A549 treated with ZK216348 at 1 μM for 4 hours (cell line): ENCODE measurements at places on chromosomes 5 and 9. TPM values are rescaled to one million over a fixed set of nuclear protein-coding genes. Genes with fewer than 3 reads are reported as not detected.

LHX6 gene
- total RNA-seq, result 0.57 to 1.3 TPM (median 1.2 TPM) in 5 replicates

TNFSF15 gene
- total RNA-seq, result 0.05 to 0.25 TPM (median 0.16 TPM) in 5 replicates

ARL10 gene
- 0.02 to 1.2 TPM (median 0.10 TPM) in 5 replicates for total RNA-seq

DTWD2 gene
- 0.87 to 1.9 TPM (median 1.5 TPM) in 5 replicates for total RNA-seq

EPB41L4A gene
- 1.7 to 2.8 TPM (median 2.4 TPM) in 5 replicates for total RNA-seq

SEMA5A gene
- not detected in 5 replicates for total RNA-seq

OSMR gene
- total RNA-seq, result 49.0 to 77.8 TPM (median 68.1 TPM) in 5 replicates

RANBP3L gene
- 0.06 TPM in 1 of 5 replicates, not detected in the others for total RNA-seq

ZBED3 gene
- total RNA-seq, result 3.0 to 4.5 TPM (median 3.7 TPM) in 5 replicates

NMUR2 gene
- 0.11 to 0.13 TPM (median 0.11 TPM) in 4 of 5 replicates, not detected in the other for total RNA-seq

EIF4E1B gene
- total RNA-seq, result not detected in 5 replicates

RNF183 gene
- not detected in 5 replicates for total RNA-seq

SREK1IP1 gene
- 6.3 to 8.7 TPM (median 8.1 TPM) in 5 replicates for total RNA-seq

DNAJC21 gene
- 27.3 to 37.7 TPM (median 27.8 TPM) in 5 replicates for total RNA-seq

KIF12 gene
- 0.97 to 2.3 TPM (median 1.6 TPM) in 5 replicates for total RNA-seq

PCDHGA11 gene
- 0.05 to 0.07 TPM in 2 of 5 replicates, not detected in the others for total RNA-seq

PTGDS gene
- 0.33 to 0.56 TPM (median 0.45 TPM) in 4 of 5 replicates, not detected in the other for total RNA-seq

GRIA1 gene
- total RNA-seq, result not detected in 5 replicates

LIFR gene
- 3.1 to 8.2 TPM (median 6.1 TPM) in 5 replicates for total RNA-seq

NSG2 gene
- not detected in 5 replicates for total RNA-seq

FRMD3 gene
- total RNA-seq, result 3.1 to 5.5 TPM (median 4.2 TPM) in 5 replicates

ZFP2 gene
- not detected in 5 replicates for total RNA-seq

RAB3C gene
- total RNA-seq, result not detected in 5 replicates

PCA3 gene
- total RNA-seq, result not detected in 5 replicates

ECSCR gene
- total RNA-seq, result not detected in 5 replicates

FAT2 gene
- 0.02 TPM in 1 of 5 replicates, not detected in the others for total RNA-seq

PCDHA13 gene
- 0.06 to 0.11 TPM (median 0.08 TPM) in 3 of 5 replicates, not detected in the others for total RNA-seq

GRXCR2 gene
- not detected in 5 replicates for total RNA-seq

SLC22A4 gene
- total RNA-seq, result 2.9 to 5.7 TPM (median 4.5 TPM) in 5 replicates

ECM2 gene
- 0.09 to 0.19 TPM (median 0.15 TPM) in 4 of 5 replicates, not detected in the other for total RNA-seq

NKD2 gene
- total RNA-seq, result 12.5 to 20.1 TPM (median 19.8 TPM) in 5 replicates

PCDHB14 gene
- total RNA-seq, result 0.11 to 0.13 TPM in 2 of 5 replicates, not detected in the others

ANKRD18A gene
- total RNA-seq, result 8.2 to 12.4 TPM (median 10.0 TPM) in 5 replicates

GPX3 gene
- total RNA-seq, result 12.1 to 20.9 TPM (median 17.2 TPM) in 5 replicates

PCDHA6 gene
- 0.04 to 0.12 TPM (median 0.12 TPM) in 3 of 5 replicates, not detected in the others for total RNA-seq

HSPB3 gene
- total RNA-seq, result not detected in 5 replicates

CREBRF gene
- total RNA-seq, result 1.8 to 3.2 TPM (median 2.2 TPM) in 5 replicates

ZNG1C gene
- 69.7 to 94.7 TPM (median 75.0 TPM) in 5 replicates for total RNA-seq

ABO gene
- 0.19 TPM in 1 of 5 replicates, not detected in the others for total RNA-seq

SPINK13 gene
- not detected in 5 replicates for total RNA-seq

DOCK2 gene
- 3.1 to 4.6 TPM (median 3.7 TPM) in 5 replicates for total RNA-seq

SLC25A2 gene
- not detected in 5 replicates for total RNA-seq

PLCXD3 gene
- total RNA-seq, result 0.04 to 0.29 TPM (median 0.18 TPM) in 5 replicates

RPS23 gene
- 3,159 to 4,095 TPM (median 3,418 TPM) in 5 replicates for total RNA-seq

ZNF879 gene
- 0.30 to 0.65 TPM (median 0.63 TPM) in 5 replicates for total RNA-seq

SLCO6A1 gene
- not detected in 5 replicates for total RNA-seq

PHF2 gene
- 13.5 to 18.9 TPM (median 17.9 TPM) in 5 replicates for total RNA-seq

CYLC2 gene
- not detected in 5 replicates for total RNA-seq

PFN3 gene
- not detected in 5 replicates for total RNA-seq

PCDHA1 gene
- total RNA-seq, result 0.14 to 0.48 TPM (median 0.19 TPM) in 5 replicates

STPG3 gene
- not detected in 5 replicates for total RNA-seq

PAEP gene
- 0.20 to 0.41 TPM in 2 of 5 replicates, not detected in the others for total RNA-seq
